HCT116 (cell line): ENCODE measurements at places on chromosomes 1 and 21. TPM values are rescaled to one million over a fixed set of nuclear protein-coding genes. Genes with fewer than 3 reads are reported as not detected.

The OR2G6 gene
- total RNA-seq, result not detected

The LRRC7 gene
- total RNA-seq, result not detected

The MORN1 gene
- total RNA-seq, result 21.4 TPM

GRCh38 chr1:221800831-221801230 is 58.9 kb upstream of the DUSP10 start:
- no peak overlapping the region for H3K4me3 ChIP-seq
- DNase-seq, result no peak
- peaks cover 4% of the 10 kb centered on the region for H3K4me1 ChIP-seq
- H3K36me3 ChIP-seq, result no peaks in the 10 kb centered on the region
- H3K27ac ChIP-seq, result no peak overlapping the region

GRCh38 chr1:24003331-24003972 is 23.3 kb upstream of the SRSF10 start:
- no peak overlapping the region for H3K27ac ChIP-seq
- DNase-seq, result no peak
- H3K36me3 ChIP-seq, result no peaks in the 10 kb centered on the region
- H3K4me3 ChIP-seq, result no peak overlapping the region
- H3K4me1 ChIP-seq, result peaks cover 9% of the 10 kb centered on the region; the same call in 1 of the 2 replicates

- peaks cover 12% of the 10 kb centered on the region; the same call in 1 of the 2 replicates for H3K27me3 ChIP-seq
- no peak for DNase-seq
- no peak within 1 kb of the TSS for H3K27ac ChIP-seq
- peak within 1 kb of the TSS; percentile 60 for H3K4me3 ChIP-seq
- H3K4me1 ChIP-seq, result peaks cover 20% of the 10 kb centered on the region; the same call in 1 of the 2 replicates
- no peaks in the 10 kb centered on the region for H3K36me3 ChIP-seq
Observed at GRCh38 chr1:111989531-111990025, at the start of gene KCND3. KCND3 (minus strand) TSS chr1:111989668.

- no peaks in the 10 kb centered on the region for H3K27me3 ChIP-seq
- no peak overlapping the region for H3K27ac ChIP-seq
- no peak overlapping the region for H3K4me3 ChIP-seq
- no peaks in the 10 kb centered on the region for H3K36me3 ChIP-seq
- no peaks in the 10 kb centered on the region for H3K4me1 ChIP-seq
Observed at GRCh38 chr1:178784131-178784536, 59.1 kb downstream of the RALGPS2 start.

- DNase-seq, result no peak
- no peak overlapping the region for H3K27ac ChIP-seq
- no peak overlapping the region for H3K4me3 ChIP-seq
- peaks cover 60% of the 10 kb centered on the region for H3K27me3 ChIP-seq
Observed at GRCh38 chr1:166969074-166969677, 6.2 kb downstream of the ILDR2 start.

GRCh38 chr1:245160288-245160687 is 5.5 kb downstream of the KIF26B start:
- H3K4me3 ChIP-seq, result no peak overlapping the region
- no peaks in the 10 kb centered on the region for H3K36me3 ChIP-seq
- no peaks in the 10 kb centered on the region for H3K27me3 ChIP-seq
- no peak for DNase-seq

DNA sequence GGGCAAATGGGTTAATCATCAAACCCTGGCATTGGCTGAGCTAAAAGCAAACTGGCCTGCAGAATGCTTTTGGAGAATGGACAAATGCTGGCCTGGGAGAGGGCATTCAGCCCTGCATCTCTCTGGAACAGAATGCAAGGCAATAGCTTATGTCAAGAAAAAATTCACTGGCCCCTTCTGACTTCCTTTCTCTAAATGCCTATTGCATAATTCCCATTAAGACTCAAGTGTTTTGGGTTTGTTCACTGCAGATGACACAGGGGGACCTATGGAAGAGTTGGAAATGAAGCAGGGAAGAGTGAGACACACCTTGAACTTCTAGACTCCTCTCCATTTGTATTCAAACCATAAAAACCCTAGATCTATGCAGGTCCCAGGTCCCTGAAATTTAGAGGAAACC is 15.9 kb downstream of the PEA15 start:
- DNase-seq, result no peak
- H3K27me3 ChIP-seq, result no peaks in the 10 kb centered on the region
- no peak overlapping the region for H3K27ac ChIP-seq
- peaks cover 56% of the 10 kb centered on the region for H3K36me3 ChIP-seq
- no peaks in the 10 kb centered on the region for H3K4me1 ChIP-seq

- no peaks in the 10 kb centered on the region for H3K4me1 ChIP-seq
- H3K27me3 ChIP-seq, result no peaks in the 10 kb centered on the region
- H3K36me3 ChIP-seq, result no peaks in the 10 kb centered on the region
- DNase-seq, result no peak
- H3K27ac ChIP-seq, result no peak overlapping the region
Observed at GRCh38 chr21:20106368-20106767, 891.8 kb upstream of the NCAM2 start.

The LAX1 gene
- 0.12 TPM for total RNA-seq

- DNase-seq, result no peak
- no peaks in the 10 kb centered on the region; the same call in 1 of the 2 replicates for H3K27me3 ChIP-seq
- H3K4me3 ChIP-seq, result no peak overlapping the region
- no peaks in the 10 kb centered on the region for H3K36me3 ChIP-seq
Observed at GRCh38 chr1:94084085-94084484, 36.9 kb downstream of the ABCA4 start.

DNA sequence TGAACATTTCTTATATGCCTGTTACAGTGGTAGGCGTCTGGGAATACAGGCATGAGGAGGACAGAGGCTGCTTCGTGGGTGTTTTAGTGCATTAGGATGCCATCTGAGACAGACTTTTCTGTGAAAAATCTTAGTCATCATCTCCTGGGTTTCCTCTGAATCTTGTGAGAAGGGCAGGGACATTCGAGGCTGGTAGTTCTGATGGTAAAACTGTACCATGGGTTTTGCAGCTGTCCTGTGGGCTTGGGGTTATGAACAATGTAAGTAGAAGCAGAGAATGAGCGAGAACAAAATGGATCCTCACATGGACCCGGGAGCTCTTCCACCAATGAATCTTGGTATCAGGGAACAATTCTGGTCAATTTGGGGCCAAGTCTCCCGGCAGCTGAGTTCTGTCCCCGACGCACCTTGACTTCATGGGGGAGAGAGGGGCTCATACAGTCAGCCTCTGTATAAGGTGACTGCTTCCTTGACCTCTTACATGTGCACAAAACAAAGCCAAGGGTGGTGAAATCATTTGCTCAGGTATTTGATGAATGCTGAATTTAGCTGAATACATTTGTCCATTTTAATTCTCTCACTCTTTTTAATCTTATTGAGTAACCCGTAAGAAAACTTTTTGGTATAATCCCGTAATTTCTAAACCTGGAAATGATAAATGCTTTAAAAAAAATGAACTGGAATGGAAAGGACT is 63.6 kb upstream of the ERRFI1 start:
- no peak for DNase-seq
- H3K36me3 ChIP-seq, result no peaks in the 10 kb centered on the region
- H3K27me3 ChIP-seq, result no peaks in the 10 kb centered on the region
- H3K4me3 ChIP-seq, result no peak overlapping the region

The KRTAP20-3 gene
- not detected for total RNA-seq

The C21orf91 gene
- 17.7 TPM for total RNA-seq

- no peaks in the 10 kb centered on the region for H3K27me3 ChIP-seq
- H3K4me3 ChIP-seq, result no peak overlapping the region
- no peak for DNase-seq
- H3K27ac ChIP-seq, result no peak overlapping the region
- no peaks in the 10 kb centered on the region for H3K4me1 ChIP-seq
Observed at GRCh38 chr1:53317646-53318539, 10.0 kb downstream of the LRP8 start.

DNA sequence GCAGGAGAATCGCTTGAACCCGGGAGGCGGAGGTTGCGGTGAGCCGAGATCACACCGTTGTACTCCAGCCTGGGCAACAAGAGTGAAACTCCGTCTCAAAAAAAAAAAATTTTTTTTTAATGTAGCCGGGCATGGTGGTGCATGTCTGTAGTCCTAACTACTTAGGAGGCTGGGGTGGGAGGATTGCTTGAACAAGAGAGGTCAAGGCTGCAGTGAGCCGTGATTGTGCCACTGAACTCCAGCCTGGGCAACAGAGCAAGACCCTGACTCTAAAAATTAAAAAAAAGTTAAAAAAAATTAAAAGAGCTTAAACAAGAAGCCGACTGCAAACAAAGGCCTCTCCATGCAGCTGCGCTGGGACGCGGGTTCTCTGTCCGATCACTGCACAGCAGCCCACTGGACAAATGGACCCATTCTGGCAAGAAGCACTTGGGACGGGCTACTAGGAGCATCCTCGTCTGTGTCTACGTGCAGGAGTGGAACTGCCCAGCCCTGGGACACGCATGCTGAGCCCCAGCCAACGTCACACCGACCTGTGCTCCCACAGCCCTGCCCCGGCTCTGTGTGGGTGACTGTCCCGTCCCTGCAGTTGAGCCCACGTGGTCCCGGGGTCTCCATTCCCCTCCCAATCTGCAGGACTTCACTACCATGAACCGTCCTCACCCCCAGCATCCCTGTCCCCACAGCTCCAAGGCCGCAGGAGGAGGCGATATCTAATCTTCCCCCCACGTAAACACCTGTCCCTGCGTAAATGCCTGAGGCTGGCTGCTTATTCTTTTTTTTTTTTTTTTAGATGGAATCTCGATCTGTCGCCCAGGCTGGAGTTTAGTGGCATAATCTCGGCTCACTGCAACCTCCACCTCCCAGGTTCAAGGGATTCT is 12.3 kb downstream of the SLC35E2B start:
- H3K4me1 ChIP-seq, result peaks cover 2% of the 10 kb centered on the region
- no peak overlapping the region for H3K4me3 ChIP-seq
- H3K27me3 ChIP-seq, result no peaks in the 10 kb centered on the region
- no peaks in the 10 kb centered on the region for H3K36me3 ChIP-seq

The ARID4B gene
- total RNA-seq, result 28.3 TPM

The THEMIS2 gene
- 8.0 TPM for total RNA-seq

GRCh38 chr1:209594440-209594839 is 10.9 kb downstream of the CAMK1G start:
- H3K4me1 ChIP-seq, result no peaks in the 10 kb centered on the region
- H3K27me3 ChIP-seq, result no peaks in the 10 kb centered on the region; the same call in 1 of the 2 replicates
- no peak for DNase-seq
- no peak overlapping the region for H3K27ac ChIP-seq

DNA sequence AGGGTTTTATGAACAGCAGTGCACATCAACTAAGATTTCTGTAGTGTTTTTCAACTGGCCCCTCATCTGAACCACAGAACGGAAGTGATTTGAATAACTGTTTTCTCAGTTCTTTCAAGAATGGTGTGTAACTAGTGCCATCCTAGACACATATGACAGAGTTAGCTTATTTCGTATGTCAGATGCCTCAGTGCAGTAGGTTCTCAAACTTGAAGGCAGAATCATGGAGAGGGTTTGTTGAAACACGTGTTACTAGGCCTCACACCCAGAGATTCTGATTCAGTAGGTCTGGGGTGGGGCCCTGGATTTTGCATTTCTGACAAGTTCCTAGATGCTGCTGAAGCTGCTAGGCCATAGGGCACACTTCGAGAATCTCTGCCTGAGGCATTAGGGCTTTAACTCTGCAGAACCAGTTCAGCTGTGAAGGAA is 49.0 kb downstream of the SCCPDH start:
- H3K36me3 ChIP-seq, result no peaks in the 10 kb centered on the region
- no peak overlapping the region for H3K27ac ChIP-seq
- H3K27me3 ChIP-seq, result no peaks in the 10 kb centered on the region
- H3K4me1 ChIP-seq, result no peaks in the 10 kb centered on the region
- no peak overlapping the region for H3K4me3 ChIP-seq

- no peak overlapping the region for H3K4me3 ChIP-seq
- peaks cover 7% of the 10 kb centered on the region for H3K4me1 ChIP-seq
- no peaks in the 10 kb centered on the region for H3K27me3 ChIP-seq
- peaks cover 27% of the 10 kb centered on the region; the same call in 1 of the 2 replicates for H3K36me3 ChIP-seq
- no peak for DNase-seq
Observed at GRCh38 chr1:16202281-16203210, 9.9 kb downstream of the ARHGEF19 start.

DNA sequence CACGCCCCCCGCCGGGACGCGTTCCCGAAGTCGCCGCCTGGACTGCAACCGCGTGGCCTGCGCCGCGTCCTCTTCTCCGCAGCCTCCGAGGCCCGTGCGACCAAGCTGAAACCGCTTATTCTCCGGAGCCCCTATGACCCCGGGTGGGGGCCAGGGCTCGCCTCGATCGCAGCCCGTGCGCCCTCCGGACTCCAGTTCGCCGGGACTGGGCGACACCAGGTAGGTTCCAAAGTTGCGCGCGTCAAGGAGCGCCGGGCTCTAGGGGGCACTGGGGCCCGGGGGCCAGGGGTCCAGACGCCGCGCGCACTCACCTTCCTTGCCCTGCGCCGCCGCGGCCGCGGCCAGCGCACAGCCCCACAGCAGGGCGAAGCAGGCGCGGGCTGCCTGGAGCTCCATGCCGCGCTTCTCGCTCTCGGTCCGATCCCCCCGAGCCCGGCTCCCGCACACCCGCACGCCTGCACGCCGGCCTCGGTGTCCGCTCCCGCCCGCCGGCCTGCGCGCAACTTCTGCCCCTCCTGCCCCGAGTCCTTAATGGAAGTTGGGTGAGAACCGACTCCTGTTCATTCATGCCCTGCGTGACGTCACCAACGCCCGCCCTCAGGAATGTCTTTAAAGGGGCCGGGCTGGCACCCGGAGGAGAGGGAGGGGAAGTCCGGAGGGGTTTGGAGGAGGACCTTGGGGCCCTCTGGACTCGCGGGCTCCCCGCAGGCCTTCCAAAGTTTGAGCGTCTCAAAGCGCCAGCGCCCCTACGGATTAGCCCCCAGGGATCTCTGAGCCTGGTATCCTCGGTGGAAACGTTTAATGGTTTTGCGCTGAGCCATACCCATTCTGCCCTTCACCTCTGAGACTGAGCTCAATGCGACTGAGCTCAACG is at the start of gene EPHA2:
EPHA2 (minus strand) TSS at position 533 of the 874 bp plus-strand sequence; CDS start at position 396, 137 bp downstream.
- no peaks in the 10 kb centered on the region for H3K36me3 ChIP-seq
- H3K4me1 ChIP-seq, result peaks cover 72% of the 10 kb centered on the region
- peak; percentile 87 for DNase-seq
- H3K27ac ChIP-seq, result peak within 1 kb of the TSS; percentile 96
- no peaks in the 10 kb centered on the region for H3K27me3 ChIP-seq
- peak within 1 kb of the TSS; percentile 93 for H3K4me3 ChIP-seq

DNA sequence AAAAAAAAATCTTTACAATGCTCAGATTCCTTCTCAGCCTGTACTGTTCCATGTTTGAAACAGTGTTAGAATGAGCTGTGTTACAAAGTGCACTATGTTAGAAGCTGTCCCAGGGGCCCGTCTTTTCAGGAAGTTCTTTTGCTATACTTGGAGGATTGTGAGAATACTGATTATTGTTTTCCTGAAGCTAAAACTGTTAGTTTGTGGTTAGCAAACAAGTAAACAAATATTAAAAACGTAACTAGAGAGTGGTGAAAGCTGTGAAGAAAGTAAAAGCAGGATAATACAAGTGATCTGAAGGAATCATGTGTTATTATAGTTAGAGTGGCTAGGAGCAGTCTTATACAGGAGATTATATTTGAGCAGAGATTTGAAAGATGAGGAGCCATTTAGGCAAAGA is 35.6 kb downstream of the CAMSAP2 start:
- H3K27me3 ChIP-seq, result no peaks in the 10 kb centered on the region
- DNase-seq, result no peak
- no peaks in the 10 kb centered on the region for H3K36me3 ChIP-seq

The LCE1B gene
- total RNA-seq, result not detected
